CD4-positive, alpha-beta T cell treated with Interleukin-2 at 100 ng/mL for 4 hours (primary cell): ENCODE measurements at places on chromosomes 12 and 14.

- DNase-seq: no peak
Measured at GRCh38 chr14:57485635-57486034, 8.0 kb downstream of the CCDC198 start.

DNA sequence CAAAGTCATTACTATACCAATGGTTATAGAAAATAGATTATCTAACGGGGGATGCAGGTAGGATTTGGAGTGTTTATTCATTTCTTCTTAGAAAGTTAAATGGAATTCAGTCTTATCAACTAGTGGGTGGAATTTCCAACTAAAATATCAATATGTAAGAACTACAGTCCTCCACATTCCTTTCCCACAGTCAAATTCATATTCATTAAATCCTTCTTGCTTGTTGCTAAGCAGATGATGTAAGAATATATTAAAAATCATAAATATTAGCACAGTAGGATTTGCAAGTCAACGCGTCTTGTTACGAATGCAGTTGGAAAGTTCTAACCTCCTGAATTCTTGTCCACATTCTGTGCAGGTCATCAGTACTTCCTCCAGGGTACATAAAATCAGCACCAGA lies 259.2 kb downstream of the CPNE8 start:
- no peak for DNase-seq

DNA sequence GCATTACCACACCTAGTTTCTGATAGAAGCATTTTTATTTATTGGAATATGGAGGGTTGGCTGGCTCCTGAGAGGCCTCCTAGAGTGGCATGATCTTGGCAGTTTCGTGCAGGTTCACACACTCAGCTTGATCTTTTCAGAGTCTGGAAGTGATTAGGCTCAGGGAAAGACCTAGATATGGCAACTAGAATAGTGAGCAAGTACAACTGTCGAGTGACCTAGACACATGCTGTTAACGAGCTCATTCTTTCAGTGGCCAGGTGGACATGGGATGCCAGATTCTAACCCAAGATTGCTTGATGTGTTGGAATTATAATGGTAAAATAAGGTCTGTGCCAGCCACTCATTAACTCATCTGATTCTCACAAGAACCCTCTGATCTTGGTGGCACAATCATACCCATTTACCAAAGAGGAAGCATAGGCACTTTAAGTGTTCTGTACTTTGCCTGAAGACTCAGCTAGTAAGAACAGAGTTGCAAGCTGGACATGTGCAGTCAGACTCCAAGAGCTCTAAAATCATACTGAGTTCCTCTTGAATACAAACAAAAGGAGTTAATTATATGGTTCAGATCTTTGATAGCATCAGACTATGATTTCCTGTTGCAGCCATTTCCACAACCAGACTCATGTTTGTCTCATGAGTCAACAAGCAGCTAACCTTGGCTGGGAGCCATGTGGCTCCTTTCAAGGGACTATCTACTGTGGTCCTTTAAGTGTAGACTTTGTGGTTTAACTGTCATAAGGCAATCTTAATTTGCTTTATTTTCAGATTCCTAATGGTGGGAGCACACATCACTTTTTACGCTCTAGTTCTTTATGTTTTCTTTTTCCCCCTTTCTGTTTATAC lies 144.2 kb downstream of the PLEKHA5 start:
- DNase-seq: peak; percentile 75

DNA sequence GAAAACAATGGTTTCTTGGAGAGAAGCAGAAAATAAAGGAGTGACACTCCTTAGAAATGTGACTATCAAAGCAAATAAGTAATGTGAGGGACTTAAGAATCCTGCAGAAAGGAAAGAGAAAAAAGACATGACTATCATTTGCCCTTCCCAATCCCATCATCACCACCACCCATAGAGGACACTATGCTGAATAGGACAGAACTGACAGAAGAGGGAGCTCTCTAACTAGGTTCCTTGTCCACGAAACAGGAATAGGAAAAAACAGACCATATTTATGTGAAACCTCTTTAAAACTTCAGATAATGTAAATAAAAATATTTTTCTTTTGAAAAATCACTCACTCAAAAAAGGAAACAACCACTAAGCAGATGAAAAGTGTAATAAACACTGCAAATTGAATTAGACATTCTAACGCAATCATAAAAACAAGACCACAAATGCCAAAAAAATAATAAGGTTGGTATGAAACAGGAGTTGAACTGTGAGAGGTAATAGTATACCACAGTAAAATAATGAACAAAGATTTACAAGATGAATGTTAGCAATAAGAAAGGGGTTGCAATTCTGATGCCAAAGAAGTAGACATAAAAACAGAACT lies 24.1 kb downstream of the KLRD1 start:
- DNase-seq: peak; percentile 51

DNA sequence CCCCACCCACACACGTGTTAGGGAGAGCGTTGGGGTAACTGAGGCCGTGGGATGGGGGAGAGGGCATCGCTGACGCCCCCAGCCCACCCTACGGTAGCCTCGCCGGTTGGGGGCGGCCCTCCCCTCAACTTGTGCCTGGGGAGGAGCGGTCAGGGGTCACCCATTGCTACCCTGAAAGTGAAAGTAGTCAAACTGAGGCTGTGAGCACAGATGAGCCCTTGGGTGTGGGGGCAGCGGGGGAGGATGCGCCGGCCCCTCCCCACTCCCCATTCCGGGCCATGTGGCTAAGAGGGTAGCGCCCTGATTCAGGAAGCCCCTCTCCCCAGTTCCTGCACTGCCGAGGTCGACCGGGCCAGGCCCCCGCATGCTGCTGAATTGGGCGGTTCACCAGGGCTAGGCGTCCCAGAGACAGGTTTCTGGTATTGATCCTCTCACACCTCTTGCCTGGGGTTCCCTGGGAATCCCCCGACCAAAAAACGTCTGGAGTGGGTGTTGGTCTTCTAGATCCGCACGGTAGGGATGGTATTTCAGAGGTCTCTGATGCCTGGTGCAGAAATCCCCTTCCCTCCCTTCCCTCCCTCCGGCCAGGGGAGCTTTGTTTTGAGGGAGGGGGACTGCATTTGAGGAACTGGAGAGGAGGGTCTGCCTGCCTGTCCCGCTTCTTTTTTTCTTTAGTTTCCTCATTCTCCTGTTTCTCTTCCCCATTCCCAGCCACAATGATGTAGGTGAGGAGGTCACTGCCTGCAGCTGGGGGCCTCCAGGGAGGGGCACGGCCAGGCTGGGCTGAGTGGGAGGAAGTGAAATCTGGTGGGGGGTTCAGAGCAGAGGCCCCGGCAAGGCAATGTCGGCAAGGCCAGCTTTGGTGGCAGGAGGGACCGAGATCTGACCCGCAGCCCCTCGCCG lies 1.0 kb downstream of the SH2B3 start:
- peak; percentile 48 for DNase-seq

GRCh38 chr14:59356767-59357166 lies 108.4 kb downstream of the GPR135 start:
- no peak for DNase-seq
